CD4-positive, alpha-beta T cell treated with Interleukin-4 for 1 hour (primary cell): ENCODE measurements at places on chromosomes 7 and 10.

DNA sequence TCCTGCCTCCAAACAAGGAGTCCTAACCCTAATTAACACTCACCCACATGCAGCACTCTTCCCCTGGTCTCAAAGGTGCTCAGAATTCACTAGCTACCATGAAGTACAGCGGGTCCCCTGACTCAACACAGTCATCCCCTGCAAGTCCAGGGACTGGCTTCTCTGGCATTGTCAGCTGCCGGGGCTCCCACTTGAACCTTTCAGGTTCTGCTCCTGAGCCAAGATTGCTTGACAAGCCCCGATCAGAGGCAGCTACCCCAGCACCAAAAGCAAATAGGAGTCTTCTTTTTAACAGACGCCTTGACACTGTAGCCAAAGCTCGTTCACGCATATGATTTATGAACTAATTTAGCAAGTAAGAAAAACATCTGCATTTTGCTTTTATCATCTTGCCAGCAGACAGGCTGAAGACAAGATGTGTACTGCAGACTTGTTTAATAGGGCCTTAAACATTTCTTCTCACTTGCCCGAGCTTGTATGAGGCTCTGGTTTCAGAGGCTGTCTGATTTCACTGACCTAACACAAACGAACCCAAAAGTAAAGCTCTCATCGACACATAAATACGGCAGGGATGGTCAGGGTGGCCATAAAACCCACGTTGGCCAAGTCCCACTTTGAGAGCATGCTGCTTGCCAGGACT lies 67.6 kb upstream of the ADAM12 start:
- no peak for DNase-seq

GRCh38 chr7:100053215-100053614 lies 3.6 kb downstream of the ZSCAN21 start:
- peak; percentile 16 for DNase-seq

DNA sequence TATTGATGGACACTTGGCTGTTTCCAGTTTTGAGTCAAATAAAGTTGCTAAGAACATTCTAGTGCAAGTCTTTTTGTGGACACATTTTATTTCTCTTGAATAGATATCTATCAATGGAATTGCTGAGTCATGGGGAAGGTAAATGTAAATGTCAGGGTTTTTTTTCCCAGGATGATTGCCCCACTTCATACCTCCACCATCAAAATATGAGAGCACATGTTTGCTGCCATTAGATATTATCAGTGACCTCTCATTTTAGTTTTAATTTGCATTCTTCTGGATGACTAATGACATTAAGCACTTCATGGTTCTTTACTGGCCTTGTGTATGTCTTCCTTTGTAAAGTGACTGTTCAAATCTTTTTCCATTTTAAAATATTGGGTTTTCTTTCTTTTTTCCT lies 45.7 kb downstream of the PAPSS2 start:
- no peak for DNase-seq

GRCh38 chr7:101882005-101882421 lies 64.6 kb downstream of the CUX1 start:
- DNase-seq: peak; percentile 49

DNA sequence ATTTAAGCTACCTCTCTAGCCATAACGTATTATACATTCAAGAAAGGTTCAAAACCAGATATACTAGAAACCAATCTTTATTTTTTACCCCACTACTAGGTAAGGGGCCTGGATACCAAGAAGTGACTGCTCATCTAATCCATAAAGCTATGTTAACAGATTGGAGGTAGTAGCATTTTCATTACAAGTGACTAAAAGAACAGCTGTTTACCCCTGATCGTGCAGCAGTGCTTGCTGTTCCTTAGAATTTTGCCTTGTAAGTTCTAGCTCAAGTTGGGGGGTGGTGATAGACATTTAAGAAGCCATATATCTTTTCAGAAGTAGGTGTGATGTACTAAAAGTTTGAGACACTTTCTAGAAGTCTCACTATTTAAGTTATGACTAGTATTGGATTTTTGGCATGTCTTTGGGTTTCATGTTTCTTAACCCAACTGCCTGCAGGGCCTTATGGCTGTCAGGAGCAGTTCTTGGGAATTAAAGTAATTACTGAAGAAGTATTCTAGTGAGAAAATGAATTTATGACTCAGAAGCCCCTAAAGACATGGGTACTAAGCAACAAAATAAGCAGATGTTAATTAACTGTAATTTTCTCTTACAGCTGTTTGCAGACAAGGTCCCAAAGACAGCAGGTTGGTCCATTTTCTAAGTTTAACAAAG lies 2.3 kb downstream of the PPIA start:
- no peak for DNase-seq

- peak; percentile 27 for DNase-seq
These were observed 429.0 kb upstream of the MTPN start for GRCh38 chr7:136405931-136406777.

DNA sequence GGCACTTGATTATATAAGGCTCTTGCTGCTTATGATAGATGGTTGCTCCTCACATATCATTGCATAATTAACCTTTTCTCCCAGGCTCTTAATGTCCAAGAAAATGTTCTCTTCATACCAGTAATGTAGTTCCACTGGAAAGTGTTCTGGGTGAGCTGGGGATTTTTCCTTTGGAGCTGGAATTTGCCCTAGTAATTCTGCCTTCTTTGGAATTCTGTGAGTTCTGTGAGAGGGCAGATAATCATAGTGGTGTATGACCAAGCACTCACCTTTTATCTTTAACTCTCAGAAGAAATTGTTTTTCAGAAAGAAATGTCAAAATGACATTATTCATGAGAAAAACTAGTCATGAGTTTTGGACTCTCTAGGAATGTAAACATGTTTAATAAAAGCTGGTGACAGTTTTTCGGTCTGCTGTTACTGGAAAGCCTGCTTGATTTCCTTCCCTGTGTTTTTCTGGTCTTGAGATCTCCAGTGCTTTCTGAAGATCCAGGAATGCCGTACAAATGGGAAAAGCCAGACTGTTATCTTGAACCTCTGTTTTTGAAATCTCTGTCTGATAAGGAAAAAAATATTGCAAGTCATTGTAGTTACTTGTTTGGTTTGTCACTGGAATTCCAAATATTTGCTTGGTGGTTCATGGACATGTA lies 148.3 kb upstream of the PRPS1L1 start:
- no peak for DNase-seq

GRCh38 chr7:70178787-70179186 lies 580.5 kb downstream of the AUTS2 start:
- no peak for DNase-seq

GRCh38 chr7:116169060-116169459 lies 41.3 kb upstream of the TES start:
- no peak for DNase-seq

- DNase-seq: no peak
These were observed 176.4 kb upstream of the HPS1 start for GRCh38 chr10:98623176-98623575.

DNA sequence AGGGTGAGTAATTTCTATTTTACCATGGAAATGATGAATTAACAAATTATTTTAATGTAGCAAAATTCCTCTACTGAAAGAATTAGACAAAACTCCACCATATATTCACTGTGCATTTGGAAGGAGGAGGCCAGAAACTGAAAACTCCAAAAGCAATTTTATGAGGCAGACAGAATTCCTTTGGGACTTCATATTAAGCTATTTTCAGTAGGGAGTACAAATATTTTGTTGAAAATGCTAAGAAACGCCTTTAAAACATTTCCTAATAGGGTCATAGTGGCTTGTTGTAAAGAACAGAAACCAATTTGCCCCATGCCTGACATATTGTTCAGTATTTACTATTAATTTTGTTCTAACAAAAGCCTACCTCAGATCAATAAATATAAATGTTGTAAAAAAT lies 117.8 kb downstream of the TES start:
- no peak for DNase-seq

DNA sequence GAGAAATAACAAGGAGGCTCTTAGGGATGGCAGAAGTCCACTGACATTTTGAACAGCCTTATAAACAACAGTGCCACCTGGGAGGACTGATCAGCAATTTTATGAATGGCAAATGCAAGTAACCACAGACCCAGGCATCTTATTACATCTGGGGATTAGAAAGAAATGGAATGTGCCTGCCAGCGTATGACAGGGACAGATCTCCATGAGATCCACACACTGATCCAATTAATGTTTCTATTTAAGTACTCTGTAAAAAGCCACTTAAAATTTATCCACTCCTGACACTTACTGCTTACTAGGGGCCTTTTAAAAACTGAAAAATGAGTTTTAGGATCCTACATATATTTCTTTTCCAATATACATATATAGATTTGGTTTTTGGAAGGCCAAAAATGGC lies 28.6 kb downstream of the PARD3 start:
- no peak for DNase-seq

GRCh38 chr7:71613313-71613712 lies 481.4 kb downstream of the GALNT17 start:
- no peak for DNase-seq

GRCh38 chr7:124761164-124761715 lies 4.4 kb downstream of the GPR37 start:
- no peak for DNase-seq

GRCh38 chr10:86955501-86956194 lies 1.8 kb downstream of the MMRN2 start:
- no peak for DNase-seq

- no peak for DNase-seq
These were observed 16.7 kb downstream of the GPER1 start for GRCh38 chr7:1104516-1105179.

GRCh38 chr10:3977761-3978160 lies 192.8 kb upstream of the KLF6 start:
- no peak for DNase-seq

GRCh38 chr7:104784686-104785085 lies 229.3 kb upstream of the KMT2E start:
- DNase-seq: no peak

GRCh38 chr7:158858592-158859503 lies 2.5 kb downstream of the DYNC2I1 start:
- DNase-seq: no peak

- DNase-seq: no peak
These were observed 132.9 kb downstream of the KLF6 start for GRCh38 chr10:3651969-3652653.

GRCh38 chr10:8245131-8245813 lies 190.8 kb downstream of the GATA3 start:
- peak; percentile 66 for DNase-seq
